Urinary bladder (tissue), 4 donors: ENCODE measurements at places on chromosomes 12 and 14. TPM values are rescaled to one million over a fixed set of nuclear protein-coding genes. Genes with fewer than 3 reads are reported as not detected.

The CBLN3 gene
- 1.8 TPM for total RNA-seq

The MIPOL1 gene
- 48.4 TPM for total RNA-seq

The NUDT14 gene
- 7.3 TPM for total RNA-seq

The GON7 gene
- 16.2 TPM for total RNA-seq

The NFATC4 gene
- total RNA-seq: 41.8 TPM

The ASPG gene
- 2.2 TPM for total RNA-seq

The TAC3 gene
- total RNA-seq: 21.2 TPM

The MYF5 gene
- total RNA-seq: 5.4 TPM
